ENCODE measurements at places on chromosomes 2 and 18. TPM values are rescaled to one million over a fixed set of nuclear protein-coding genes. Genes with fewer than 3 reads are reported as not detected.

IL1R1 gene
- total RNA-seq: 6.9 TPM

GRCh38 chr18:48360376-48361021 is 48.7 kb downstream of the ZBTB7C start:
- DNase-seq: no peak

- no peak for DNase-seq
Observed at GRCh38 chr2:226581004-226581403, 218.6 kb downstream of the IRS1 start.

DNA sequence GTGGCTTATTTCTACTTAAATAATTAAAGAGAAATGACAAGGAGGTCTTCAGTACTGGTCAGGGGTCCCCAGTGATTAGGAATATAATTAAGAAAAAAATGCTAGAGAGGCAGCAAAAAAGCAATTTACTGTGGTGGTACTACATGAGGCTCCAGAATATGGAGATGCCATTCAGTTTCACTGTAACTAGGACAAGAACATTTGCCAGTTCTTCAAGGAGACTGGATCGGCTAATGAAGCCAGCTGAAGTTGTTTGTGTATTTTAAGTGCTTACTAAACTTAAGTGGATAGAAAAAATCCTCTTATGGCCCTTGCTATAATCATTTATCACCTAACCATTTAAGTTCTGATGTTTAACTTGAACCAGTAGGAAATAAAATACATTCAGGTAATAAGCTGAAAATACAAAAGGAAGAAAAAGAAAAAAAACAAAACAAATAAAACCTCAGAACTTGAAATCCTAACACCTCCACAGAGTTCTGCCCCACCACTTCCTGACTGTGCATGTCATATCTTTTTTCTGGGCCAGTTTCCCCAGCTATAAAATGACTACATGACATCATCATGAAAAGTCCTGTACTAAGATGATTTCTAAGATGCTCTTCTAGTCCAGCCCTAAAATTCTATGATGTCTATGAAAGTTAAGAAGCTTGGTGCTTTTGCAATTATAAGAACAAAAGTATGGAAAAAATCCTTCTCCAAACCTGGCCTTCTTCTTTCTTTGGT is 98.0 kb downstream of the TRABD2A start:
- no peak for DNase-seq

DNA sequence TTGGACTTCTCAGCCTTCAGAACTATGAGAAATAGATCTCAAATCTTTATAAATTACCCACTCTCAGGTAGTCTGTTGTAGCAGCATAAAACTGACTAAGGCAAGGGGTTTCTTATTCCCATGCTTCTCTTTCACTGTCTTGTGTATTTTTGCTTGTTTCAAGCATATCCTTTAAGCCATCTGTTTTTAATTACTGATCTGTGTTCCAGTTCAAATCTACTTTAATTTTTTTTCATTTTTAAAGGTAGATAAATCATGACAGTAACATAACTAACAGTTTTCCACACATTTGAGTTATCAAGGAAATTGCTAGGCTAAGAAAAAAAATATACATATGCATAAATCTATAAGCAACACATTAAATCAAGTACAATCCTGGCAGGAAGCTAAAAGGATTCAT is 317.9 kb upstream of the TNP1 start:
- no peak for DNase-seq
